ENCODE measurements at places on chromosomes 4 and X.

DNA sequence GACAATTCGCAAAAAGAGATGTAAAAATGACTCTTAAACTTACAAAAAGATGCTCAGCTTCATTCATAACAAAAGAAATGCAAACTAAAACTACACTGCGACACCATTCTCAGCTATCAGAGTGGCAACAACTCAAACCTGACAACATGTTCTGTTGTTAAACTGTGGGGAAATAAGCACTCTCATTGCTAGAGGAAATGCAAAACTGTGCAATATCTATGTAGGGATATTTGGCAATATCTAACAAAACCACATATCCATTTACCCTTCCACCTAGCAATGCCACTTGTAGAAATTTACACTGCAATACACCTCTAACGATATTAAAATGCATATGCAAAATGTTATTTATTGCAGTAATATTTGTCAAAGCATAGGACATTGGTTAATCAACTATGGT, 78.3 kb upstream of the EGFL6 start:
- no peak for DNase-seq

DNA sequence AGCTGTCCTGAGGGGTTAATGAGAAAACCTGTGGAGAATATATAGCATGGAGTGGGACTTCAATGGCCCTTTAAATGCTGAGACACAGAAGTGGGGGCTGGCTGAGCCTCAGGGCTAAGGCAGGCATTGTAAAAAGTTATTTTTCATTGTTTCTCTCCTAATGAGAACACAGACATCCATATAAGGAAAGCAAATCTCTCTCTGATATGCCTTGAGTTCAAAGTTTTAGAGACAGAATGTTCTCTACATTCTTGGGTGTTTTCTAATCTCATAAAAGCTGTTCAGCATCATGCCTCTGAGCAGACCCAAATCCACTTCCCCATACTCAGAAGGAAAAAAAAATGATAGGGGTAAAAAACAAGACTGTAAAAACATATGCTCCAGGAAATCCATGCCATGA, 16.8 kb upstream of the RAB40A start:
- no peak for DNase-seq

- DNase-seq = no peak
Observed at GRCh38 chr4:2280531-2281300, 18.8 kb upstream of the MXD4 start.

GRCh38 chr4:139560406-139561104, 4.5 kb upstream of the SETD7 start:
- DNase-seq = no peak

GRCh38 chr4:105075045-105075444, 71.6 kb upstream of the TET2 start:
- DNase-seq = no peak

DNA sequence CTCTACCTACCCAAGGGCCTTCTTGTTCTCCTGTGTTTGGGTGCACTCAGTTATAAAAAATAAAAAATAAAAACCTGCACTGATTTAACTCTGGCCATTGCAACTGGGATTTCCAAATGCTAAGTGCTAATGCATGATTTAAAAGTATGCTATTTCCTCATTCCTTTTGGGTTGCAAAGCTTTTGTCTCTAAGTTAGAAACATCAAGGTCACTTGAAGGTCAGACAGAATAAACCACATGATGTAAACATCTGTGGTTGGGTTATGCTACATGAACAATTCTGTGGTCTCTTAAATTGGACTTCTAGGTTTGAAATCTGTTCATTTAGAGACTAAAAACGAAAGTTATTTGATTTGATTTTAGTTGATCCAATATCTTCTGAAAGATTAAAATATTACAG, 1547.4 kb upstream of the TENM3 start:
- no peak for DNase-seq

DNA sequence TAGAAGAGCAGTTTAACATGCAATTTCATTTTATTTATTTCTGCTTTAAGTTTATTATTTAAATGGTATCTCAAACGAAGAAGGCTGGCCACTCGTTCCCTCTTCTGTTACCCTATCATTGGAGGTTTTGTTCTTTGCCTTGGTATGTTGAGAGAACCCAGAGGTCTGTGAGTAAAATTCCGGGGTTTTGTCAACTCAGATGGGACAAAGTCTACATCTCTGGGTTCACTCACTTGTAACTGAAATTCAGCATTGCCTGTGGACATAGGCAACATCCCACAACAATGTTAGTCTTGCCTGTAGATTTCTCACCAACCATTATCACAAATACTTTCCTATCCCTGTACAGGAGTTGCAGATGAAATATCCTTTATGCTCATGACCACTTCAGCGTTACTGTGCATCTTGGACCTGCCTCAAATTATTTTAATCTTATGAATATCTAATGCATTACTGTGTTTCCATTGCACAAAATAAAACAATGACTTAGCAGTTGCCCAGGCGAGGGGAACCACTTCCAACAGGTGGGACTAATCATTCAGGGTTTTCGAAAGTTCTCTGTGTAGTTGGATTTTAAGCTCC, 33.5 kb upstream of the CD99 start:
- no peak for DNase-seq

DNA sequence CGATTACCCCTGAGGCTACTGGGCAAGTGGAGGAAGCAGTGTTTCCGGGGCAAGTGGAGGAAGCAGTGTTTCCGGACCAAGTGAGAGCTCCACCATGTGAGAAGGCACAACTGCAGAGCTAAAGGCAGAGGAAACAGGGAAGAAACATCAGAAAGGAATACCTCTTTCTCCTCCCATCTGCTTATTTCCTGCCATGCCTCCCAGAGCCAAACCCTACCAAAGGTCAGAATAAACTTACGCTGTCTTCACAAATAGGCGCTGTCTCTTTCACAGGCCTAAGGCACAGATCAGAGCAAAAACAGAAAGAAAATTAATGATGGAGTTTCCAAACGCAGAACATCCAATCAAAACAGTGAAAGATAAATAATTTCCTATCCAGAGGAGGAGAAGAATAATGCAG, 153.0 kb downstream of the ATOH1 start:
- DNase-seq = no peak
